Amniotic epithelial cell (primary cell): ENCODE measurements at places on chromosomes 5 and 9.
A peak's percentile ranks its signal among the peaks of the same experiment; 100 is the strongest.

DNA sequence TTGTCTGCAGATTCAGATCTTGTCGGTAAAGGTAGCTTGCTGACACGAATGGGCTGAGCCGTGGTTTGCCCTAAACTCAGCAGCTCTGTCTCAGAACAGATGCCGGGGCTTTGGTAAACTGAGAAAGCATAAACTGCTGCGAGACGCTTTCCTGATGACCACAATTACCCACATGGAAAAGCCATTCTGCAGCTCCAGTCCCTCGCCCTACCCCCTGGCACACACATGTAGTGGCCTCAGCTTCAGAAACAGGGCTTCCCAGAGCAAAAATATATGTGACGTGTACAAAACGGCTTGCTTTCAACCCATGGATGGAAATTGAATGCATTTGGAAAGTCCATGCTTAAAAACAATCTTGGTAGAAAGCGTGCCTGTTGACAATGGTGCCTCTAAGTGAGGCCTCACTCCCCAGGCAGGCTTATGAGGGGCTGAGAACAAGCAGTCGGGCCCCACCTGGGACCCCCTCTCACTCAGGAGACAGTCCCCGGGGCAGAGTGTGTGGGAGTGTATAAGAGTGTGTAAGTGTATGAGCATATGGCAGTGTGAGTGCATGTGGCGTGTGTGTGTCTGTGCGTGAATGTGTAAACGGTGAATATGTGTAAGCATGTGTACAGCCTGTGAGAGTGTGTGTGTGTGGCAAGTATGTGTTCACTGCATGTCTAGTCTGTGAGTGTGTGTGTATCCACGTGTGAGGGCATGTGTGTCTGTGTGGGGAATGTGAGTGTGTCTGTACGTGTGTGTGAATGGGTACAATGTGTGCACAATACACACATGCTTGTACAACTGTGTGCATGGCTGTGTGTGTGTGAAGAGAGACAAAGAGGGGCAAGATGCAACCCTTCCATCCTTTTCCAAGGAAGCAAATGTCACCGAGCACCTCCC is 88.2 kb upstream of the SMIM23 start:
- DNase-seq = no peak

DNA sequence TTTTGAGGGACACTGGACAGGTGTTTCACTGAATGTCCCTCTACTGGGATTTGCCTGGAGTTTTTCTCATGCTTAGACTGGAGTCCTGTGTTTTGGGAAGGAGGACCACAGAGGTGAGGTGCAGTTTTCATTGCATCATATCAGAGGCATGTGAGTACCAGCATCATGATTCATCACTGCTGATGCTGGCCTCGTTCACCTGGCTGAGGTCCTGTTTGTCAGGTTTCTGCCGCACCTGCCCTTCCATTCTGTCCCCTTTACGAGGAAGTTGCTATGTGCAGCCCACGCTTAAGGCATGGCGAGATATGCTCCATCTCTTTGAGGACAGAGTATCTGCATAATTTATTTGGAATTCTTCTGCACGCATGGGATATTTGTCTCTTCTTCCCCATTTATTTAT is 162.1 kb downstream of the TENT4A start:
- no peak for DNase-seq

GRCh38 chr9:1722404-1722803 is 292.7 kb upstream of the SMARCA2 start:
- DNase-seq = no peak

DNA sequence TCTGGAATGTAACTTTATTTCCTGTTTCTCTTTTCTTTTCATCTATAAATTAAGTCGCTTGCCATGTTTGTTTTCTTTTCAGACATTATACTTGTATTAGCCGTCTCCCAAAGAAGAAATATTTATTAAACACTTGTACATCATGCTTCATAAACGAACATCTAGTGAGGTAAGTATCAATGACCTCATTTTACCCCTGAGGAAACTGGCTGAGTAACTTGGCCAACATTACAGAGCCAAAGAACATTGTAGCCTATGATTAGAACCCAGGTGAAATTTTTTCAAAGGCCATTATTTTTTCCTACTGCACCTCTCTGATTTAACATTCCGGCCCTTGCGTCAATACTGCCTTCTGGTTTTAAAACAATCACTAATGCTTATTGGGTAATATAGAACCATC is 4.2 kb downstream of the FREM1 start:
- peak; percentile 23 for DNase-seq

DNA sequence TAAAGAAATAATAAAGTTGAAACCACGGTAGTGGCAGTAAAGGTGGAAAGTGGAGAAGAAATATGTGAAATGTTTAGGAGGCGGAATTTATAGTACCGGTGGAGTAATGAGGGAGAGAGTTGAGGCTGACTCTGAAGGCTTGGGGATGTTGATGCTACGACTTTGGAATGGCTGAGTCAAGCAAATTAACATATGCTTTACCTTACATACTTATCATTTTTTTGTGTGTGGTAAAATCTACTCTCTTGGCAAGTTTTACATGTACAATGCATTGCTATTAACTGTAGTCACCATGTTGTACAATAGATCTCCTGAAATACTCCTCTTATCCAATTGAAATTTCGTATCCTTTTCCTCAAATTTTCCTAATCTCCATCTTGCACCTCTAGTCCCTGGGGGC is 179.0 kb downstream of the TAF11L14 start:
- no peak for DNase-seq

DNA sequence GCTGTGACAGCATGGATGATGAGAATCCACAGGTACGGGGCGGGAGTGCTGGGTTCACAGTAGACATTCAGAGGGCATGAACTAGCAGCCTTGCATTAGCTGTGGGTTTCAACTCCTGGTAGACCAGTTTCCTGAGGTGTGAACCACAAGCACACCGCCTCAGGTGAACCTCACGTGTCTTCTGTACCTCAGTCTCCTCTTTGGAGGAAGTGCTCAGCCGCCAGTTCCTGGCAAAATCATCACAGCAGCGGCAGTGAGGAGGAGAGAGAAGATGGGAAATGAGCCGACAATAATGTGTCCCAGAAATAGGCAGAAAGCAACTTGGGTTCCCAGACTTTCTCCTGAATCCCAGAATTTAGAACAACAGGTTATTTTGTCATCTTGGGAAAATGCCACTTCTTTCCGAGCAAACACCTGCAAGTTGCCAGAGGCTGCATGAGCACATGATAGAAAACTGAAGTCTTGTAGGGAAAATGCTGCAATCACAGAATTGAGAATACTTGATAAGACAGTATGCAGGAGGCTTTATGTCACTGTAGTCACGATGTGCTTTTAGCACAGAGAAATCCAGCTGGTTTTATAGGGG is 258.5 kb downstream of the AOPEP start:
- no peak for DNase-seq
